NCI-H1930 (cell line): ENCODE measurements at places on chromosomes 6 and 20.

- no peak for DNase-seq
Observed at GRCh38 chr6:10250655-10251220, 164.1 kb downstream of the TFAP2A start.

DNA sequence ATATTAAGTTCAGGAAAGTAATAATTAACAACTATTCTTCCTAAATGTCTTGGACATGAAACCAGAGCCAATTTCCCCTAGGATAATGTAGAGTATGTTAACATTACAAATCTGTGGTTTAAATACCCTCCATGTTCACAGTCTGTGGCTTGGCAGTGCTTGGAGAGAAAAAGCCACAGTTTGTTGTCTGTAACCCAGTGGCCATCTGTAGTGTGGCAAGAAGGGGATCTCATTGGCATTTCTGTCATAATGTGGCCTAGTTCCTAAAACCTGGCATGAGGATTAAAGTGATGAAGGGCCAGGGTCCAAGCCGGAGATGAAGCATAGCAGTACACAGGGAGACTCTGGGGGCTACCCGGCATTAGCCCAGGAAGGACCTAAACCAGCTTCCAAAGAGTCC, 31.2 kb downstream of the SYNE1 start:
- DNase-seq = no peak

DNA sequence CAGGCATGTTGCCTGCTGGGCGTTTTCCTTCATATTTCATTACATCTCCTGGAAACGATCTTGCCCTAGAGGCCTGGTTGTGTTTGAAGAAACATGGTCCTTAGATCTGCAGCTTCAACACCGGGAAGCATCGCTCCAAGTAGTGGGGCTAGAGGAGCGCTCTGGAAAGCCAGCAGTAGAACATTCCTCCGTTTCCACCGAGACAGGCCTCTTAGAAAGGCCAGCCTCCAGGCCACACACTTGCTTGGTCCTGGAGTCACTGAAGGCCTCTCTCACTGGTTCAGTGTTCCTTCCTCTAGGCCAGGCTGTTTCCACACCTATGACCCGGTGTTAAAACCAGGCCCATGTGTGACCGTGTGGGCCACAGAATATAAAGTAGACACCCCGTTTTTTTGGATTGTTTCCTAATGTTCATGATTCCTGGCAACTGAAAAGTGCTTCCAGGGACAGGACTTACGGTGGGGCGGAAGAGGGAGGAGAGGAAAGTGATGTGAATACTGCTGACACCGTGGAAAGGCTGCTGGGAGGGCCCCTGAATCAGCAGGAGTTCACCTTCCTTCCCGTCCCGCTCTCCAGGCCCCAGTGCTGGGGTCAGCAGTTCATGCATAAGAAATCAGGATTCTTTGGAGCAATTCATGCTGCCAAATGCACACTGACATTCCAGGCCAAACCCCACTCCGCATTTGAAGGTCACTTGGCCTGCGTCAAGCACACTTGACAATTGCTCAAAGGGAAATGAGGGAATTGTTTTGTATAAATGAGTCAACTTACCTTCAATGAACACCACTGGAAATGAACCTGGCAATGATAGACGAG, 83.8 kb downstream of the IYD start:
- DNase-seq = no peak

GRCh38 chr6:64270083-64270482, 634.5 kb downstream of the PHF3 start:
- no peak for DNase-seq

- DNase-seq = no peak
Observed at GRCh38 chr6:73691512-73691911, 4.5 kb upstream of the CD109 start.

- no peak for DNase-seq
Observed at GRCh38 chr6:154057098-154057497, 18.1 kb downstream of the OPRM1 start.

DNA sequence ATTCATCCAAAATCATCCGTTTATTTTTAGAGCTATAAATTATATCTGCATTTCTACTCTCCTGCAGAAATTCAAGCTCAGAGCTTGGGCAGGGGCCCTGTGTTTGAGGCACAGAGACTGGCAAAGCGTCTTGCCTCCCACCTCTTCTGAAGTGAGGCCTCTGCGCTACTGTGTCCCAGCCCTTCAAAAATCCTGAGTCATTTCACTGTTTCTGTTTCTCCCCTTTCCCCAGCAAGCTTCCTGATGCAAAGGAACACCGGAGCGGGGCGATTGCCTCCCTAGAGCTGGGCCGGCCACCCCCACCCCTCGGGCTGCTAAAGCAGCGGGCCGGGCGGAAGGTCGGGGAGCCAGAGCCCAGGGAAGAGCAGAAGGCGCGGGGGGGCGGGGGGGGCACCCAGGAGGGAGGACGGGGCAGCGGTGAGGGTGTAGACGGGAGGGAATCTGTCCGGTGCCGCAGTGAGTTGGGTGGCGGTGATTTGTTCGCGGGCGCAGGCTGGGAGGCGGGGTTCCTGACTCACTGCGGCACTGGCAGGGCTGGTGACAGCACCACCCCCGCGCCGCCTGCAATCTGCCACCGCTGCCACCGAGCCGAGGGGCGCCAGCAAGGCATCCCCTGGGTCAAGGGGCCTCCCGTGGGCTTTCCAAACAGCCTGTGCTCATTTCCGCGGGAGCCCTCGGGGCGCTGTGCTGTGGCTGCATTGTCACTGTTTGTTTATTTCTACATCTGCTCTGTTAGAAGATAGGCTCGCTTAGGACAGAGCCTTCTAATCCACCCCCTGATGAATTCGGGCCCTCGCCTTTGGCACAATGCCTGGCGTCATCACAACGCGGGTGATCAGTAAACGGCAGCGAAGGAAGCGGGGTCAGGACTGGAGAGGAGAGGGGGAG, 46.5 kb upstream of the SNAP25 start:
- no peak for DNase-seq

- peak; percentile 85 for DNase-seq
Observed at GRCh38 chr6:3118353-3119039, at the start of gene BPHL. Gene BPHL (plus strand): TSS chr6:3118711. CDS start chr6:3118741, 30 bp downstream.

GRCh38 chr6:150037526-150038201, 12.3 kb upstream of the RAET1L start:
- DNase-seq = no peak

DNA sequence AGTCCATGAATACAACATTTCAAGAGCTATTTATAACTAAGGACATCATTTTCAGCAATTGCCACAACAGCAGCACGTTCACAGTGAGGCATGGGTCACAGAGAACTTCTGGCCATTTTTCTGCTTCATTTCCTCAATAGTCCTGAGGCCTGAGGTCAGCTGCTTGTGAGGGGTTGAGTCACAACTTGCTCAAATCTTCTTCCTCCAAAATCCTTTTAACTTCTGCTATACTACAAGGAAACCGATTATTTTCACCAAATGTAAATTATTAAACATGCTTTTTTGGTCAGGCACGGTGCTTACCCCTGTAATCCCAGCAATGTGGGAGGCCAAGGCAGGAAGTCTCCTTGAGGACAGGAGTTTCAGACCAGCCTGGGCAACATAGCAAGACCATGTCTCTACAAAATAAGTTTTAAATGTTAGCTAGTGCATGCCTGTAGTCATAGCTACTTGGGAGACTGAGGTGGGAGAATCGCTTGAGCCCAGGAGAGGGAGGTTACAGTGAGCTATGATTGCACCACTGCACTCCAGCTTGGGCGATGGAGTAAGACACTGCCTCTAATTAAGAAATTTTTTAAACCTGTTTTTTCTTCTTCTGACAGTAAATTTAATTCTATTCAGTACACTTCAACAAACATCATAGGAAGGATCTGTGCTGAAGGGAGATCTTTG, 11.1 kb upstream of the SLC16A10 start:
- DNase-seq = no peak

DNA sequence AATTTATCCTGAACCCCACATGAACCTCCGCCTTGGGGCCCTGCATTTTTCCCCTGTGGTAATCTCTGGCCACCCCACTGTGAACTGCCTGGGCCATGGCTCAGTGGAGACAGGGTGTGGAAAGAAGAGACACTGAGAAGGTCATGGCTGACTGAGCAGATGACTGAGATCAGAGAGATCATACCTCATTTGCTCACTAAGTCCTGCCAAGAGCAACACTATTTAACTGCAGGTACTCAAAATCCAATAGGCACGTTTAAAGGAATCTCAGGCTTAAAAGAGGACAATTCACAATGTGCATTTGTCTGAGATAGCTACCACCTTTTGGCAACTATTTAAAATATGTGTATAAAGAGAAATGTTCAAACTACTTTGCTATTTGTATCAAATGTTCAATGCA, 305.0 kb downstream of the GMDS start:
- no peak for DNase-seq

GRCh38 chr6:155412335-155412734, 43.3 kb downstream of the NOX3 start:
- DNase-seq = no peak

DNA sequence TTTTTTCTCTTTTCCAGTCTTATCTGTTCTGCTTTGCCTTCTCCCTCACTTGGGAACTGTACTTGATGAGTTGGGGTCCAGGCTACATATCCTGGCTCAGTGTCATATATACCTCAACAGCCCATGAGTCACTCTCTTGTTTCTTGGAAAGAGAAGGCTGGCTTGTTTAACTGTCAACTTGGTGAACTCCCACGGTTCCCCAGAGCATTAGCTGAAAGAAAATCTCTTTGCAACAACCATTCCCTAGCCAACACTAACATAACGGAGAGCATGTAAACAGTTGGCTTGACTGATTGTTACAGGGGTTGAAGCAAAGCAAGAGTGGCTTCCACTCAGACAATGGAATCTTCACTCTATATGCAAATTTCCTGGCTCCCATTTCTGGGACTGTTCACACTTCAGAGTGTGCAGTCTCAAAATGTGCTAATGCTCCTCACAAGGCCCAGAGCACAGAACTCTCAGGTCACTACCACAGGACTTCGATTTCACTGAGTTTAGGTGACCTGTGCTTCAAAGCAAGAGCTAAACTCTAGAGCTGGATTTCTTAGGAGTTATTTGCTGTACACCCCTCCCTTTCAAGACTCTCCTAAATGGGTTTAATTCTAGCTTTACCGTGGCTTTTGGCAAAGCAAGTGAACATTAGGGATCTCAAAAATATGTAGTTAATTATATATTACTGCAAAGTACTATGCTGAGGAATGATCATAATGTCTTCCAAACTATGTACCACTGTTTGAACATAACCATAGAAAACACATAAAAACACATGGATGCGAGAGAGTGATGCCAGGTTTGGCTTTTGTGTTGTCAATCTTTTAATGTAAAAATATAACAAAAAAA, 609.8 kb downstream of the RFPL4B start:
- no peak for DNase-seq

- DNase-seq = no peak
Observed at GRCh38 chr6:25217829-25218228, 61.3 kb upstream of the CARMIL1 start.

- DNase-seq = no peak
Observed at GRCh38 chr6:33841070-33841469, 37.3 kb upstream of the MLN start.

DNA sequence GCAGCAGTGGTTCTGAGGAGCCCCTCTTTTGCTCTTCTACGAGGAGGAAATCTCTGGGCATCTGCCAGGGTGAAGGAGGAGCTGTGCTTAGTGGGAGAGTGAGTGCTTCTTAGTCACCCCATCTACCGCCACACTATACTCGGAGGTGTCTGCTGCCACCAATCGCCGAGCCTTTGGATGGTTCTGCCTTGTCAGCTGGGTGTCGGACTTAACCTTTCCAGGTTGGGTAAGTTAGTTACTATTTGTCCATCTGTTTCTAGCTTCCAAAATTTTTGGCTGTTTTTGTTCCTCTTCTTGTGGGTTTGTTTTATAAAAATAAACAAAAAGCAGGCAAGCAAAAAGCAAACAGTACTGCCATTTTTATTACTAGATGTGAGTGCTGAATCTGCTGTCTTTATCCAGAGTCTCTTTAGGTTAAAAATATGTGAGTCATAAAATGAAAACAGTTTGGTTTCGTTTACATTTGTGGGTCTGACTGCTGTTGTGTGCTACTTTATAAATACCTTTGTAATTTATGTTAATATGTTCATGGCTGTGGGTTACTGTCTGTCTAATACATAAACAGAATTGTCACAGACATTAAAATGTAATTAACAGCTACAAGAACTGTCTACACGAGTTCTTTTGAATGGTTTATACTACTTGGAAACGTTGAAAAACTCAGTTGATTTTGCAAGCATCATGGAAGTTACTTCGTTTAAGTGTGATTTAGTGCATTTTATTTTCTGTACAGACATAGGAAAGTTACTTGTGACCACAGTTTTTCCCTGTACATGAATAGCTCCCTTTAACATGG, 89.2 kb downstream of the ARID1B start:
- no peak for DNase-seq

GRCh38 chr6:105320271-105320670, 82.6 kb downstream of the PREP start:
- no peak for DNase-seq

DNA sequence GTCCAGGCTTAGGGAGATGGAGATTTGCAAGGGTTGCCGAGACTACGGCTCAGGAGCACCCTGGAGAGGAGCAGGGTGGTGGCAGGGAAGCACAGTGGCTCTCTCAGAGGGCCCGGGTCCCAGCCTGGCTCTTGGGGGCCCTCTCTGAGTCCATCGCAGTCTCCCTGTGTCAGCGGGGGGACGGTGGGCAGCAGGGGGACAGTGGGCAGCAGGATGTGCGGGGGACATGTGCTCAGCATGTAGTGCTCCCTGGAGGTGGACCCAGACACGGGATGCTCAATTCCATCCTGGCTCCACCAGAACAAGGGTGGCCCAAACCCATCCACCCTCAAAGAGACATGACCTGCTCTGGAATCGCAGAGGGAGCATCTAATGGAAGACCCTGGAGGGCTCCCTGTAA, 43.0 kb upstream of the ZBP1 start:
- DNase-seq = no peak

GRCh38 chr6:112839525-112839961, 492.4 kb downstream of the RFPL4B start:
- DNase-seq = no peak

DNA sequence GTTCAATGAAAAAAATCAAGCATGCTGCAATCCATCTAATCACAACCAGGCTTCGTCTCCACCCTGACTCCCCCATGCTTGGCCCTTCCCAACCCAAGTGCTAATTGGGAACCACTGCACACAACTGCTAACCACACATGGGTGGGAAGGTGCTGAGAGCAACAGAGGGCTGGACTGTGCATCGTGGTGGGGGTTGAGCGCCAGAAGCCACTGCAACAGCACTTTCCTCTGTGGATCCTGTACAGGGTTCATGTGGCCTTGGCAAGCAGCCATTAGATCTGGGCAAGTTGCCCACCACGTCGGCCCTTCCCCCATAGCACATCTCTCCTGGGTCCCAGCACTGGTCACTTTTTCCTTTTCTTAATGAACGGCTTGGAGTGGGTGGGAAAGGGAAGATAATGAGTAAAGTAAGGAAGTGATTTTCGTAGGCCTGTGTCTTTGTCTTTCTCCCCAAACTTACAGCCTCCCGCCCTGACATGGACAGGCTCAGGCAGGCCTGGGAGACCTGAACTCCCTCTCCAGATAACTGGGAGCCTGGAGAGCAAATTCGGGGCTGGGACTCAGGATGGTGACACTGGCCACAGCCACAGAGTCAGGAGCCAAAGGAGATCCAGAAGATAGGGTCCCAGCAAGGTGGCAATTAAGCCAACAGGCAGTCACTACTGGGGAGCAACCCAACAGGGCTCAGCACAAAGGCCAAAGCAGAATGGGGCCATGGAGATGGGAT, 34.4 kb upstream of the MRPS10 start:
- no peak for DNase-seq
